Left kidney (tissue), 8 donors: ENCODE measurements at places on chromosomes 4 and X. TPM values are rescaled to one million over a fixed set of nuclear protein-coding genes. Genes with fewer than 3 reads are reported as not detected.

- no peak for DNase-seq
Observed at GRCh38 chr4:150082241-150082640, 4.0 kb downstream of the DCLK2 start.

DNA sequence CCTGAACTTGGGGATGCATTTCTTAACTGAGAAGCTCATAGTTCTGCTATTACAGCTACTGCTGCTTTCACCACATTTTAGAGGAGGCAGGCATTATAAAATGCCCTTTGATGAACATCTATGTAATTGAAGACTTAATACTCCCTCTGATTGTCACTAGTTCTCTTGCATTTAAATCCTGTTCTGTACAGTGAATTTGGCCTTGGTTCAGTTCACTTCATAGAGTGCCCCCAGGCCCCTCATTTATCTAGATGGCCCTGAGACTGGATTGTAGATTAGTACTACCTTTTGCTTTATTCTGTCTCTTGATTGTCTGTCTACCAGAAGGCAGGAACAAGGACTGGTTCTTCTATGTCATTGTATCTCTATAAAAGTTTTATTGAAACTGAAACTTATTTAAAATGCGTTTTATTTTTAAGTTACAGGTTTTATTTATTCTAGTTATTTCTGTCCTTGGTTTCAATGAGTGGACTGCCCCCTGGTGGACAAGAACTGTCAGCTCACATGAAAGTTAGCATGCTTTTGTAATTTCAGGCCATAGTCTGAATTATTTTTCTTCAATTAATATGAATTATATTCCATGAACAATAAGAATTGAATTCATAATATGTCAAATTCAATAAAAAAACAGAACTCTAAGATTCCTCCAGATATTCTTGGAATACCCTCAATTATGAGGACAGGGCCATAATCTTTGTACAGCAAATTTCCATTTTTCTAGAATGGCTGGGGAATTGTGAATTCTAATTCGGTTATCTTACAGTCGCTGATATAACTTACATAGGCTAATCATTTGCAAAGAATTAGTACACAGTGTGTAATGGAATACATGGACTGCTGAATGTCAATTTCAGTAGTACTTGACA lies 47.2 kb upstream of the TMEM33 start:
- no peak for DNase-seq

GRCh38 chrX:65644621-65645289 lies 22.7 kb upstream of the MSN start:
- DNase-seq = no peak

- DNase-seq = no peak
Observed at GRCh38 chr4:74930162-74930561, 2.8 kb upstream of the PARM1 start.

- DNase-seq = no peak
Observed at GRCh38 chrX:110951472-110952269, 144.3 kb upstream of the PAK3 start.

GRCh38 chr4:71355045-71355444 lies 16.2 kb downstream of the SLC4A4 start:
- no peak for DNase-seq

DNA sequence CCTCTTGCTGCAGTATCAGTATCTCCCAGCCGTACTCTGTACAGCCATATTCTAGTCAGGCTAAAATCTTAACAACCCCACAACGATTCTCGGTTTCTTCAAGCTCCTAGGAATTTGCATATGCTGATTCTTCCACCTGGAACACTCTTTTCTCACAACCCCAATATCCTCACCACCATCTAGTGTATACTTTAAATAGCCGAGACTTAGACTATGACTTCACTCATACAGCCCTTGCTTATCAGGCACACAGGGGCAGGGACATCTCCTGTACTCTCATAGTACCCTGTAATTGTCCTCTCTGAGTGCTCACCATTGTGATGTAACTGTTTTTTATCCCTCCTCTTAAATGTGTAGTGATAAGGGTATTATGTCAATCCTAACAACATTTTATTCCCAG lies 2126.4 kb upstream of the TENM3 start:
- DNase-seq = no peak

GRCh38 chr4:128477540-128477939 lies 189.9 kb upstream of the PGRMC2 start:
- no peak for DNase-seq

Gene SPANXN2
- polyA plus RNA-seq = not detected

Gene MAGEA2B
- polyA plus RNA-seq = not detected

Gene FGF5
- polyA plus RNA-seq = 0.03 TPM

Gene SOX3
- not detected for polyA plus RNA-seq

Gene MOSPD2
- polyA plus RNA-seq = 31.5 TPM
